ENCODE measurements at places on chromosomes 5 and 9.
A peak's percentile ranks its signal among the peaks of the same experiment; 100 is the strongest.

DNA sequence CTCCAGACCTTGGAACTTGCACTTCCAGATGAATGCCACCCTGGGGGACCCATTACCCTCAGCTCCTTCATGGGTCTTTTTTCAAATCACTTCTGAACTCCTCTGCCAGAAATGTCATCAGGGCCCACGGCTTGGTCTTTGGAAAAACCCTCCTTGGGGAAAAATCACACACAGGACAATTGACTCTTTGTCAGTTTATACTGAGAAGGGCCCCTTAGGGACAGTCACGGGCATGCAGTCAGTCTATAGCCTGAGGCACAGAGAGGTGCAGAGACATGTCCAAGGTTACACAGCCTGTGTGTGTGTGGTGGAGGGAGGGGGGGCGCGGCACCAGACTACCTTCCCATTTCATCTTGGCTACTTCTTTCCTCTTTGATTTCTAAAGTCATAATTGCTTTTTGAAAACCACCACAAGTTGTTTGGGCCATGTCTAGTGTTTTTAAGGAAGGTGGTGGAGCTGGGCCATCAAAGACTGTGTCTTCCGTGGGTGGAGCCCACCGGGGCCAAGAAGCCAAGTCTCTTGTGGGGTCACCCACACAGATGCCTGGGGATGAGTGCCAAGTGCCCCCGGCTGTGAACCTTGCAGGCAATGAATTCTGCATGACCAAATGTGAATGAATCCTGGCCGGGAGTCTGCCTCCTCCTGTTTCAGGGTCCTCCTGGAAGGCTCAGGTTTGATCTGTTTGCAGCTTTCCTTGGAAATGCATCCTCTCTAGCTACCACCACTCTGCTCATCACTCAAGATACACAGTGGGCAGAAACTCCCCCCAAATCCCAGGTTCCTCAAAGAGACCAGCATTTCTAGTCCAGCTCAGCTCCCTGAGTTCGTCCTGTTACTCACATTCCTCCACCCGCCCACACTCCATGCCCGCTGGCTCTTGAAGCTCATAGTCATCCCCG, 200.1 kb upstream of the TBC1D2 start:
- no peak for DNase-seq

- DNase-seq, result no peak
Observed at GRCh38 chr5:141100243-141100805, at the start of gene PCDHB3. Gene PCDHB3 (plus strand): TSS chr5:141100473. CDS start chr5:141100650, 177 bp downstream.

GRCh38 chr5:57432876-57433275, 49.7 kb downstream of the ACTBL2 start:
- no peak for DNase-seq

DNA sequence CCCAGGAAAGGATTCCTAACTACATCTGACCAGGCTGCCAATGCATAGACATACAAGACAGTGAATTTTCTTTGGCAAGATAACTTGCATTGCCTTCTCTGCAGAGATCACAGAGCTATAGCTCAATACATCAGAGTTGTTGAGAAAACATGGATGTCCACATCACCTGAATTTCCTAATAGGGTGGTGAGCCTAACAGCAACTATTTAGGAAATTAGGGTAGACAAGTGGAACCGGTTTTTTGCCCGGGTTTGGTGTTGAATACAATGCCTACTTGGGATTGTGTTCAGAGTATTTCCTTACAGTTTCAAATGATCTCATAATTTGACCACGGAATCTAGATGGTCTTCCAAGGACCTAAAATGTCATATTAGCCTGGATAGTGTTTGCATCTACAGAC, 262.7 kb downstream of the KIF4B start:
- DNase-seq, result no peak

- DNase-seq, result no peak
Observed at GRCh38 chr5:92455011-92455410, 1071.9 kb upstream of the ARRDC3 start.

- DNase-seq, result no peak
Observed at GRCh38 chr5:126490167-126490940, 67.1 kb downstream of the GRAMD2B start.

DNA sequence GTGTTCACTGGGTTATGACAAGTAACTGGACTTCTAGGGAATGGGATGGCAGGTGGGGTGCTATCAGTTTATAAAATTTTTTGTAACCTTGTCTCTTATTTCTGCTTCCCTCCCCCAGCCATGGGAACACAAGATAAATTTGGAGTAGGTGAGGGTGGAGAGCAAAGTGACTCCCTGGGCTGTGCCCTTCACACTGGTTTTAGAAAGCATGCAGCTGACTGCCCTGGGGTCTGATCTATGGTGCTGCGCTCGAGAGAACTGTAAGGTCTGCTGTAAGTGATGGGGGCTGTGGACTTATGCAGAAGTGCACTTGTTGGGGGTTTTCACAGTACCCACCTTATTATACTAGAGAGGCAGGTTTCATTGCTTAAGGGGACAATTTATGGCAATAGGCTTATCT, 247.7 kb upstream of the DMRT1 start:
- no peak for DNase-seq

GRCh38 chr5:144298658-144299057, 128.0 kb downstream of the KCTD16 start:
- DNase-seq, result no peak

DNA sequence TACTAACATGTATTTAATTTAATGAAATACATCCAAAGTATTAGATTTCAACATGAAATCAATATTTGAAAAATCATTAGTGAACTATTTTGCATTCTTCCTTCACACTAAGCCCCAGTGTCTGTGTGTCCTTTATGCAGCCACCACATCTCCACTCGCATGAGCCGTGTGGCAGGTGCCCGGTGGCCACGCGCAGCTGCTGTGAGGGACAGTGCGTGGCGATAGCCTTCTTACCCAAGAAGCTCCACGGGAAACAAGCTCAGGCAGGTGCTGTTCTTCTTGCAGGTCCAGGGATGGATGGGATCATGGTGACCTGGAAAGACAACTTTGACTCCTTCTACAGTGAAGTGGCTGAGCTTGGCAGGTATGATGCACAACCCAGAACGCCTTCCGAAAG, 79.3 kb upstream of the OTULINL start:
- DNase-seq, result no peak

DNA sequence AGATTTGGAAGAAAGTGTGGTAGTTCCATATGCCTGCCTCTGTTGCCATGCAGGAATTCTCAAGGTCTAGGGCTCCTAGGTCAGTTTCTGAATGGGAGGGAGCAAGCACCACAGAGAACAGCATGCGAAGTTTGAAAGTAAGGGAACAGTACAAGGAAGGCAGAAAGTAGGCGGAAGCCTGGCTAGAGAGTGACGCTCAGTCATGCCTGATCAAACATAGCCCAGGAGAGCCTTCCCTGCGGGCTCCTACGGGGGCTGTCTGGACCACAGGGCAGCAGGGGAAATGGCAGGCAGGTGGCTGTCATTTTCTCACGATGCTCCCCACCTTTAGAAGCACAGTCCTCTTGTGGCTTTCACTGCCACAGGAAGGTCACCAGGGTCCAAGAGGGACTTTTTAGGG, 12.8 kb upstream of the STC2 start:
- DNase-seq, result no peak

DNA sequence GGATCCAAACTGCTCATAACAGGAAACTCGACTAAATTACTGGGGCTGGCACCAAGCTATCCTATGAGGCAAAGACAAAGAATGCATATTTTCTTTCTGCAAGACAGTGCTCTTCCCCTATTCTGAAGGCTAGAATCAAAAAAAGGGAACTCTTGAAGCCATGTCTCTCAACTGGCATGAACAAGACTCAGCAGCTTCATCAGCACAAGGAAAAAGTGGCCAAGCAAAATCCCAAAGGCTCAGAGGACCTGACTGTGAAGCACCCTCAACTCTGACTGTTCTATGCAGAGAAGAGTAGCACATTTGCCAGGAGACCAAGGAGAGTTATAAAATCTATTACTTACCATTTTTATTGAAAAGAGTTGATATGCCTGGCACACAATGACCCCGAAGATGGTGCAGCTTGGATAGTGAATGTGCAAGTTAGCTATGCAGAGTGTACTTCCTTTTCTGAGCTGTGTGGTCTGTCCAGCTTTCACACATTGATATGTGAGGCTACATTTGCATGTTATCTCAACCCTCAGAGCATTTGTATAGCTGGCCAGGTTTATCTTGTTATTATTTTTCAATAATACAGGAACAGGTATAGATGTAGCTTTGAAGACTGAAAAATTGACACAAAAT, 51.0 kb upstream of the FYB1 start:
- DNase-seq, result peak; percentile 15

- no peak for DNase-seq
Observed at GRCh38 chr5:139611703-139612584, 36.2 kb upstream of the CXXC5 start.

Data from GM06990 (cell line).